ENCODE measurements at places on chromosomes 3 and 15. TPM values are rescaled to one million over a fixed set of nuclear protein-coding genes. Genes with fewer than 3 reads are reported as not detected.

Gene CLRN1
- total RNA-seq, result 12.0 TPM

Gene GUCA1C
- total RNA-seq, result 14.0 TPM

Gene PLCL2
- 71.1 TPM for total RNA-seq

Gene ANKRD34C
- 0.22 TPM for total RNA-seq

Gene SLMAP
- total RNA-seq, result 184 TPM

Gene RNF13
- 130 TPM for total RNA-seq

Gene THSD4
- 85.5 TPM for total RNA-seq

Gene PAQR5
- 3.1 TPM for total RNA-seq
